ENCODE measurements at places on chromosomes 5 and 9.
A peak's percentile ranks its signal among the peaks of the same experiment; 100 is the strongest.

- no peak for DNase-seq
Measured at GRCh38 chr5:26981750-26982149, 56.6 kb downstream of the CDH9 start.

DNA sequence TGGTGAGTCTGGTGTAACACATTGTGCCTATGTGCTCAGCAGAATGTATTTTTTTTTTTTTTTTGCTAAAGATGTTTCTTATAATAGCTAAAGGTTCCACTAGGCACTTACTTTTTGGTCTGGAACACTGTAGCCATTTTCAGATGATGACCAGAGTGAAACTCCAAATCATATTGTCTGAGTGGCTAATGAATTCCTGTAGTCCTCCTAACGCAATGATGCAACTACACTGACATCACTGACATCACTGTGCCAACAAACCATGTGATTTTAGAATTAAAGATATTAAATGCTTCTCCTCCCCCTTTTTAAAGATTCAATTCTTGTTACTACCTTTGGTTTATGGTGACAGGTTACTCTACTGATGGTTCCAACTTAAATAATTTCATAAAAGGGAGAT lies 28.8 kb downstream of the JAKMIP2 start:
- no peak for DNase-seq

GRCh38 chr9:113056191-113057106 lies at the start of gene ZFP37:
ZFP37 (minus strand) TSS chr9:113056724; CDS start chr9:113056688, 36 bp downstream.
- DNase-seq: peak; percentile 49

DNA sequence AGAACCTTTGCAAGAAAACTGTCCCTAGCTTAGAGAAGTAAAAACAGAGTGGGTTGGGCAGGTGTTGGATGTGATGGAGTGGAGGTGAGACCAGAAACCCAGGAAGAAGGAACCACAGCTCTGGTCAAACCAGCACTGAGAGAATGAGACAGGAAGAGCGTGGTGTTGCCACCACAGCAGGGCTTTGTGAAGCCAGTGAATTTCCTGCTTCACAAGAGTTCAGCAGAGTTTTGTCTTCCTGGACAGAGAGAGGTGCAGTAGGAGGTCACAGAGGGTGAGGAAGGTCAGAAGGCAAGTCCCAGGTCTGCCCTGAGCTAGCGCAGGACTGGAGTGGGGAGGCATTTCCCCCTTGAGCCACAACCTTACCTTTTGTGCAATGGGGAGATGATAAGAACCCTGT lies 2306.2 kb upstream of the ACO1 start:
- no peak for DNase-seq
